ENCODE measurements at places on chromosomes 3 and 15. TPM values are rescaled to one million over a fixed set of nuclear protein-coding genes. Genes with fewer than 3 reads are reported as not detected.

The ADGRG7 gene
- not detected for total RNA-seq

The PLS1 gene
- 5.6 TPM for total RNA-seq

The MYZAP gene
- total RNA-seq: 74.4 TPM

GRCh38 chr3:45957586-45957985, 14.3 kb downstream of the CXCR6 start:
- DNase-seq: no peak

DNA sequence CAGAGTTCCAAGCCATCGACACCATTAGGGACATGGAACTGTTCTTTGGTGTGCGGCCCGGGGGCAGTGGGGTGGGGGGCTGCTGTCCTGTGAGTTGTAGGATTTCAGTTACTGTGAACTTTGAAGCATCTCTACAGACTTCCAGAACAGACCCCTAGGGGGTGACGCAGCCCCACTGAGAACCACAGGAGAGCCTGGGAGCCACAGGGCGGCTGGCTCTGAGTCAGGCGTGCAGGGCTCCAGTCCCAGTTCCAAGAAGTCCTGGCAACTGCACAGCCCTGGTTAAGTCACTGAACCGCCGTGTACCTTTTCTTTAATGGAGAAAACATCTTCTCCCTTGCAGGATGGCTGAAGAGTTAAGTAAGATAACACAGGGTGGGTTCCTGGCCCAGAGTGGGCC, 23.5 kb upstream of the LRTM1 start:
- peak; percentile 74 for DNase-seq

DNA sequence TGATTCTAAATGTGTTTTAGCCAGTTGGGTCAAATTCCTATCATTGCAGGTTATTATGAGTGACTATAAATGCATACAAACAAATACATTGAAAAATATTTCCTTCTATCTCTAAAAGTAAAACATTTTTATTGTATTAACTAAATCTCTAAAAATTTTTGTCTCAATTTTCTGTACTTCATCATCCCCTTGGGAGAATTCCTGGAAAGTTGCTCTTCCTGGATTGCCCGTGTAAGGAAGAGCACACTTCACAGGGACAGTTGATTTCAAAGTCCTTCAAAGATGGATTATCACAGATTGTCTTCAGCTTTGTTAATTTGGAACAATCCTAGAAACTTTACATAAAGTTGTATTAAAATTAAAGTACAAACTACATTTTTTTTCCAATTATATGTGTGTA, 595.6 kb downstream of the ROBO1 start:
- DNase-seq: no peak

GRCh38 chr15:64894395-64895056, 17.2 kb upstream of the ANKDD1A start:
- no peak for DNase-seq

GRCh38 chr3:142618917-142619461, 22.8 kb downstream of the PLS1 start:
- no peak for DNase-seq

DNA sequence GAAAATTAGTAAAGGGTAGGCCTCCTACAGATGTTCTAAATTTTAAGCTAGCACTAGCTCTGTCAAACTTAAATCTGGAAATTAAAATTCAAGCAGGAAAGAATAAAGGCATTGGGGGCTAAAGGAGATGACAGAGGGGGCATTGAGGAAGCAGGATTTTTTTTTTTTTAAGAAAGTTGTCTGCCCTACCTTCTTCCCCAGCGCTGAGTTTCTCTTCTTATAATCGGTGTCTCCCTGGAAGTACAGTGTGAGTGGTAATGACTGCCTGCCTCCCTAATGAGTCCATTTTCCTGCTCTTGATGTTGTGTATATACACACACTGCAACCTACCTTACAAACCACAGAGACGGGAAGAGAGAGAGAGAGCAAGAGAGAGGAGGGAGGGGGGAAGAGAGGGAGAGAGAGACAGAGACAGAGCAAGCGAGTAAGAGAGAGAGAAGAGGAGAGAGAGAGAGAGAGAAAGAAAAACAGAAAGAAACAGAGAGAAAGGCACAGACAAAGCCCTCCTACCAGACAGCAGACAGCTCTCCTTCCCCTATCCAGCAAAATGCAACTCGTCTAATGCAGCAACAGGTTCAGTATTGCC, 47.0 kb downstream of the ZBTB20 start:
- DNase-seq: peak; percentile 44

DNA sequence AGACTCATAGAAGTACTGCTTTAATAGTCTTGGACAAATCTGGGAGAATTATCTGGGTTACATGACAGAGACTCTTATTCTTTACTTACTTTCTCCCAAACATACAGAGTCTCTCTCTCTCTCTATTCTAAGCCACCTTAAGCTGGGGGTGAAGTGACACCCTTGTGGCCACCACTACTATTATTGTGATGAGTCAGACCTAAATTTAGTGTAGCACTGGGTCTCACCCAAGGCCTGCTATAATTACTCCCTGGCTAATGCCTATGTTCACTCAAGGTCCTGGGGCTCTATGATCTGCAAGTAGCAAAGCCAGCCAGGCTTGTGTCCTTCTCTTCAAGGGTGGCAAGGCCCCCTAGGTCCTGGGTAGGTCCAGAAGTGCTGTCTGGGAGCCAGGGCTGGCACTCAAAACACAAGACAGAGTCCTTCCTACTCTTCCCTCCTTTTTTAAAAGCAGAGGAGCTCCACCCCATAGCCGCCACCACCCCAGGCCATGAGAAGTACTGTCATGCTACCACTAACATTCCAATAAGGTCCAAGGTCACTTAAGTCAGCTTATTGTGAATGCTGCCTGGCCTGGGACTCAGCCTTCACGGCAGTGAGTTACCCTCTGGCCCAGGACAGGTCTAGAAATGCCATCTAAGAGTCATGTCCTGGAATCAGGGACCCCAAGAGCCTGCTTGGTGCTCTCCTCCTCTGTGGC, 183.6 kb downstream of the POLQ start:
- no peak for DNase-seq

- peak; percentile 21 for DNase-seq
These were observed 172.0 kb downstream of the MCTP2 start for GRCh38 chr15:94403331-94403730.

DNA sequence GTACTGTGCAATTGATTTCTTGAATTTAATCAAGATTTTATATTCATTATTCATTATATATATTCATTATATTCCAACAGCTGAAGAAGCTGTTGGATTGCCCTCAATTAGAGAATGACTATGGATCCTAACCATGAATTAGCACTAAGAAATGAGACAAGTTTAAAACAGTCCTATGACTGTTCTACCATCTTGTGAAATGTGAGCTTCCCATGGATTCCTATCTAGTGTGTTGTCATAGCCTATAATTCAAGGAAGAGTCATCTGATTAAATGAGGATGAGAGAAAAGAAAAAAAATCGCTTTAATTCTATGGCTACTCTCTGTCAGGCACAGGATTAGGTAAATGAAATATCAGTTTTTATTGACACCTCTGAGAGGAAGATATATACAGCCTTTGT, 696.6 kb upstream of the NAALADL2 start:
- DNase-seq: no peak

Measured in adrenal gland (tissue), 19 donors.